Amygdala (tissue), 56 donors: ENCODE measurements at places on chromosomes 5 and 9.

GRCh38 chr5:139686706-139687441, 38.7 kb downstream of the CXXC5 start:
- no peak for DNase-seq

DNA sequence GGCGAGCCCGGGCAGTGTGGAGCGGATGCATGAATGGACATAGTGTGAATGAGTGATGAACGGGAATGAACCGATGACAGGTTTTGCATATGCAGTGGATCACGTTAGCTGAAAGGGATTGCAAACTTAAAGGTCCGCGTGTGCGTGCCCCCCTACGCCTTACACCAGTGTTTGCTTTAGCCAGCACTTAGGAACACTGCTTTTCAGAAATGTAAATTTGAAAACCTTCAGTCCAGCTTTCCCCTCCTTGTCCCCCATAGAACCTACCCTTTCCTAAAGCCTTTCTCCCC, 692 bp downstream of the PSAT1 start:
- DNase-seq: no peak

DNA sequence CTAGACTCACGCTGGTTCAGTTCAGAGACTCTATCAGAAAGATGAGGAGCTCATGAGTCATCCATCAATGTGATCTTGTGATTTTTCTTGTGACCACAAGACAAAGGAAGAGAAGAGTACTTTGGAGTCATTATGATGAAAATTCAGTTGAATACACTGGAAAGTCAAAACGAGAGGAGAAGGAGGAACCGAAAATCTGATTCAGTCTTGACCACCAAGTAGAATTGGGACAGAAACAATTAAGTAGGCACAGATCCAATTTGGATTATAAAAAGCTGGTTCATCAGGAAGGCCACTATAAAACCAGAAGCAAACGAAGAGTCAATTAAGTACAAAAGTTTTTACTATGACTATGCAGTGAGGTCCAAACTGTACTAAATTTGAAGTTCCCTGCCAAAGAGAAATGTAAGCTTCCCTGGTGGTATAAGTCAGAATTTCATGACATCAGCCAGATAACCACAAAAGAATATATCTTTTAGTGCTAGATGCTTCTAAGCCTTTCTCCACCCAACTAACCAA, 90.9 kb downstream of the THBS4 start:
- DNase-seq: no peak

DNA sequence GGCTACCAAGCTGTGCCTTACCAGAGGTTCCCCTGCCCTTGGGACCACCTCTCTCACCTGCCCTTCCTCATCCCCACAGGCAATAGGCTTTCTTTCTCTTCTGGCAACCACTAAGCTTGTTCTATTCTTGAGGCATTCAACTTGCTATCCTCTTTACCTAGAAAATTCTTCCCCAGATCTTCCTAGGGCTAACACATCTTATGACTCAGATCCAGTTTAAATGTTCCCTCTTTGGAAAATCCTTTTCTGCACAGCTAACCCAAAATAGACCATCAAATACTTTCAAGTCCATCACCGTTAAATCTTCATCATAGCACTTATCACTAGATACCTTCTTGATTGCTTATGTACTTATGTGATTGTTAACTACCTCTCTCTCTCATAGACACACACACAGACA, 93.7 kb downstream of the ENC1 start:
- DNase-seq: no peak

DNA sequence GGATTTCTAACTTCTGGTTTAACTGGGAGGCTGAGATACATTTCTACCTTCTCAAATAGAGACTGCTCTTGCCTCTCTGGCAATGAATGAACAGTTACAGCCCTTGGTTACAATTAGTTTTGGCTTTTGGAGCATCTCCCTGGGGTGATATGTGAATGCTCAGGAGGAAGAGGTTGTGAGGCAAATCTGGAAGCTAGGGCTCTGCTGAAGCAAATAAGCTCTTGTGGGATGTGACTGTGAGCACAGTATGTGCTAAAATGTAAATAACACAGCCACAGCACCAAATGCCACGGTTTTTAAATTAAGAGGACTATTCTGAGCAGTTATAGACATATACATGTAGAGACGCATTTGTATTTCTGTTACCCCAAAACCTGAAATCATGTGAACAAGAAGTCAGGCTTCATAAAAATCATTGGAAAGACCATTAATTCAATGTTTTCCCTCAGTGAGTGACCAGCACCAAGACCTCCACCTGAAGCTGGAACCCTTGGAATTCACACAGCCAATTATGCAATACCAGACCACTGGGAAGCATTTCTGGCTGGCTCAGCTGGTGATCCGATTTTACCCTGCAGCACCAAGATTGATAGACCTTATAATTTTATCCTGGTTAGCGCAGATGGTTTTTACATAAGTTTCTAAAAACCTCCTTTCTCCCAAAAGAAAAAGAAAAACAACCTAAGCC, 3.0 kb upstream of the SLC44A1 start:
- DNase-seq: no peak

DNA sequence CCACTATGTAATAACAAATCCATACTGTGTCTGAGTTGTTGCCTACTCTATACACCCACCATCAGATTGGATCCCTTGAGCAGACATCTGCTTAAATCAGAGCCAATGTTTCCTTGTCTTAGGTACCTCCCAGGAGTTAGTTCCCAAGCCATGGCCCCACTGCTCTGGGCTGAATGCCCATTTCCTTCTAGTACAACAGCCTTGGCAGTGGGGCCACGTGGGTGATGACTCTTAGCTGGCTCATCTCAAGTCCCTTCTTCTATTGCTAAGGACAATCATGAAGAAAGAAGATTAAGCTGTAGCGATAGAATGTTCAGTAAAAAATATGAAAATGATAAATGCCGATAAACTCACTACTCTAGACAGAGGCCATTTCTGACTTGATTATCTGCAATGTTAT, 16.6 kb downstream of the PTGR1 start:
- DNase-seq: no peak

DNA sequence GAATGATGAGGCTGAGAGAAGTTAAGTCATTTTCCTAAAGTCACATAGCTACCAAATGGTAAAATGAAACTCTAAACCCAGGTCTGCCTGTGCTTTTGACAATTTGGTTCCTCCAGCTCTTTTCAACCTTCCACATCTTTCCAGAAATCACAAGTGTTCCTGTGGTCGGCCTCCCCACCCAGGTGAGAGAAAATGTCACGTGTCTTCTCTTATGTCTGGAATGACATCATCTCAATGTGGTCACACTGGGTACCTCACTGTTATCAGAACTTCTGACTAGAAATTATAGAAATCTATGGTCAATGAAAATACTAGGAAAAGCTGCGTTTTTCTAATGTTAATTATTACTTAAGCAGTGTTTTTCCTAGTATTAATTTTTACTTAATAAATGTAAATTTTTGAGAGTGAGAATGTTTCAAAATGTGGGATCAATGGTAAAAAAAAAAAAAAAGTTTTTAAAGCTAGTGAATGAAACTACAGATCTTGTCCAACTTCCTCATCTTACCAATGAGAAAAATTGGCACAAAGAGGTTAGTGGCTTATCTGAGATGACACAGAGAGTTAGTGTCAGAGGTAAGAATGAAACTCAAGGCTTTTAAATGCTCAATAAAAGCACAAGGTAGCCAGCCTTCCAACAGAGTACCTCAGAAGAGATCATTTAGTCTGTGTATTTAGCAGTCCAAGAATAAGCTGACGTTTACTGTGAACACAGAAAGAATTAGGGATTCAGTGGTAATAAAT, 228.7 kb upstream of the NR4A3 start:
- no peak for DNase-seq

GRCh38 chr9:72667181-72667580, 145.8 kb downstream of the TMC1 start:
- no peak for DNase-seq

DNA sequence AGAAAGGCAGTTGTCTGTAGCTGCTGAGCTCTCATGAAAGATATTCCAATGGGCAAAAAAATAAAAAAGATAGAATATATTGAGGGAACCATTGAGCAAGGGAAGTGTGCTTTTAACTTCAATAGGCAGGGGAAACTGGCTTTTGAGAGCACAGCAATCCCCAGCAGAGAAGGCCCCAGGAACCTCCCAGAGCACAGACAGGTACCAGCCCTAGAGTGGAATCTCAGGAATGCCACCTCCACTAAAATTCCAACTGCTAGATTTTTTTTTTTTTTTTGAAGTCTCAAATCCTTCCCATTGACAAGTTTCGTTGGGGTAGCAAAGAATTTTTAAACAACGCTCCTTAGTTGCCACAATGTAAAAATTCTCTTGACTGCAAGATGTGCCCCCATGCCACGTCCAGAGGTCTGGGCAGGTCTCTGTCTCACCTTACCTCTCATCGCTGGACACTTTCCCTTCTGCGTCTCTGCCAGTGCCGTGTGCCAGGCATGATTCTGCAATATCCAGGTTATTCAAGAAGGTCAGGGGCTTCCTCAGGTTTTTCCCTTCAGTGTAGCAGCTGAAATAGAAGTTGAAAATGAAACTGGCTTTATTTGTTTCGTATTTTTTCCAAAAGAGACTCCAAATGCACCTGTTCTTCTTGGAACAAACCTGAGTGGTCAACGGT, 64.2 kb upstream of the IRX1 start:
- no peak for DNase-seq

GRCh38 chr9:127004946-127005769, 90.6 kb downstream of the RALGPS1 start:
- no peak for DNase-seq

GRCh38 chr5:135042595-135042994, 8.6 kb upstream of the PITX1 start:
- DNase-seq: no peak

GRCh38 chr5:66724349-66725139, 128.4 kb downstream of the MAST4 start:
- DNase-seq: no peak

- DNase-seq: no peak
These were observed 262.9 kb downstream of the ARRDC3 start for GRCh38 chr5:91119981-91120850.

DNA sequence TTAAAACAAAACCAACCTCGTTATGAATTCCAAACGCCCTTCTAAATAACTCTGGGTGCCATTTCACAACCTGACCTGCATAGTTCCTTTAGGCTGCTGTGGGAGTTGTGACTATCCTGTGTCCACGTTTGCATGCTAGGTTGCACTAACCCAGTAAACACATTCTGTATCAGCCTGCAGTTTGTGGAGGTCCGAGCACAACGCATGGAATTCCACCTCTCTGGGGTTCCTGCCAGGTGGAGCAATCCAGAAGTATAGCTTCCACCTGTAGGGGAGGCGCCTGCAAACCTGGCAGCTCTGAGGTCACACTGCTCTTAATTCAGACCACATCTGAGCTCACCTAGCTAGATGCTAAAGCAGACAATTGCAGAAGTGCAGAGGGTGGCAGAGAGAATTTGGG, 57.2 kb downstream of the MARCHF3 start:
- no peak for DNase-seq

GRCh38 chr5:137792303-137792702, 38.1 kb upstream of the HNRNPA0 start:
- DNase-seq: no peak

DNA sequence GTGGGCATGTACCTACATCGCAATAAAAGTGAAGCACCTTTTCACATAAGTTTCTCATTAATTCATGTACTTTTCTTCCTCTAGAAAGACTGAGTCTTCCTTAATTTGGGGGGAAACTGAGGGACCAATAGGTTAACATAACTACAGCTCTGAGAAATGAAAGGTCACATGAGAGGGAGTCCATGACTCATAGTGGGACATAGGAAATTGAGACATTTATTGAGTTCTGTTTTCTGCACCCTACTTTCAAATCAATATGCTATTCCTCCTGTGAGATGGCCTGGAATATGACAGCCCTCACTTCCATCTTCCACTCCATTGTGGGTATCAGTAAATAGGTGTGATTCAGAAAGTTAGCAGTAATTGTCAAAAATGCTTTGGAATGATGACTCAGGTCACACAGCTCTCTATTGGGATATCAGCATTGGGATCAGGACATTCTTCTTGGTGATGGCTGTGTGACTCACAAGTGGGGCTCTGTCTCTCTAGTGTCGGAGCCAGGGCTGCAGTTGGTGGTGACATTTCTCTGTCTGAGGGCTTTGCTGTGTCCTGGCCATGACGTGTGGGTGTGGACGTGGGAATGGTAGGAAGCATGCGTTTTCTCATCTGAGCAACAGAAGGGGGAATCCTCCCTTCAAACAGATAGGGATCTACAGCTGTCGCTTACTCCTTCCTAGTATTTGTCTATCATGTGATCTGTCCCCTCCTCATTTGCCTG, 125.0 kb downstream of the TRIO start:
- DNase-seq: no peak

DNA sequence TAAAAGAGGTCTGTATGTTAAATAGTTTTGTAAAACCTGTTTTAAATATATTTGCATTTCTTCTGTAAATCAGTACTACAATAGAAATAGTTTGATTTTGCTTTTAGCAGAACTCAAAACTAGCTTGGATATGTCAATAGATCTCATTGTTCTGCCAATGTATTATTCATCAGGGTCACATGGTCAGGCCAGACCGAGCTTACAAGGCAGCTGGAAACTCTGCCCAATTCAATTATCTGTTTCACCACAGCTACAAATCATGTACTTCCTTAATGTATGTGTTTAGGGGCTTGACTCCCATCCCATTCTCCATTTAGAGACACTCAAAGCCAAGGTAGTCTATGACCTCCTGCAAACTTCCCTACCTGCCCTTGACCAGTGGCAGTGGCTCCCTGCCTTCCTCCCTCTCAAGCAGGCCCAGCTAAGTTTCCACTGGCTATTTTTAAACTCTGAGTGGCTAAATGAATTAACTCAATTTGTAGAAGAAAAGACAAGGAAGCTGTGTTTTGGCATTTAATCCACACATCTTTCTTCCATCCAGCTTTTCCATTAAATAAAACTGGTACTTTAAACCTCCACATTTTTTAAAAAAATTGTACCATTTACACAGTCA, 46.4 kb upstream of the SELENOP start:
- peak; percentile 55 for DNase-seq

DNA sequence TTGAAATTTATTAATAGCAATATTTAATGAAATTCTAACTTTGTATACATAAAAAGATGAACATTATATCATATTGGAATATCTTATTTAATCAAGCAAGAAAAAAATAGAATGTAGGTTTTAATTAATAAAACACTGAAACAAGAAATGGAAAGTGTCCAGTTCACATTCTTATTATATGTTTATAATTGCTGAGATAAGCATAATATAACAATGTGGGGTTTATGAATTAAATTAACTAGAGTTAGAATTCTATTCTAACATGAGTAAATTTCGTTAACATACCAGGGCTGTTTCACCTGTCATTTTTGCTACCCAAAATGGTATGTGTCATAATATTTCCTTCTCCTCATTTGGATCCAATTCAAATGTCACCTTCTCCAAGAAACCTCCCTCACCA, 12.3 kb downstream of the CDH9 start:
- no peak for DNase-seq

- DNase-seq: no peak
These were observed 88.2 kb upstream of the NIPAL4 start for GRCh38 chr5:157371655-157372471.

DNA sequence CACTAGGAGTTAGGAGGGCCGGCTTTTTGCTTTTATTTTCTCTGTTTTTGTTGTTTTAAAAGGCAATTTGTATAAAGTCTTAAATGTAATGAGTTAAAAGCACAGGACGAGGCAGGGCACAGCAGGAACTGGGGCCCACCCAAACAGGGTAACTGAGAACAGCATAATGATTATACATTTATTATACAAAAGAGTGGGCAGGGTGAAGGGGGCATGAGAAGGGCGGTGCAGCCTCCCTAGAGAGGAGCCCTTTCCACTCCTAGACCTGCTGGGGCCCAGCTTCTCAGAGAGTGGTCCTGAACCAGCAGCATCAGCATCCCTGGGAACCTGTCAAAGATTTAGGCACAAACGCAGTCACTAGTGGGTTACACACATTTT, 438.0 kb downstream of the AGTPBP1 start:
- DNase-seq: no peak

- DNase-seq: no peak
These were observed 97.9 kb downstream of the CACNA1B start for GRCh38 chr9:137975527-137975913.
